ENCODE measurements at places on chromosomes 2 and 18.

GRCh38 chr2:218996937-218997336 lies 3.7 kb upstream of the CRYBA2 start:
- no peak for DNase-seq

GRCh38 chr2:133338224-133338623 lies 230.0 kb downstream of the NCKAP5 start:
- no peak for DNase-seq

- no peak for DNase-seq
These were observed 9.5 kb downstream of the ANO7 start for GRCh38 chr2:241197947-241198346.

DNA sequence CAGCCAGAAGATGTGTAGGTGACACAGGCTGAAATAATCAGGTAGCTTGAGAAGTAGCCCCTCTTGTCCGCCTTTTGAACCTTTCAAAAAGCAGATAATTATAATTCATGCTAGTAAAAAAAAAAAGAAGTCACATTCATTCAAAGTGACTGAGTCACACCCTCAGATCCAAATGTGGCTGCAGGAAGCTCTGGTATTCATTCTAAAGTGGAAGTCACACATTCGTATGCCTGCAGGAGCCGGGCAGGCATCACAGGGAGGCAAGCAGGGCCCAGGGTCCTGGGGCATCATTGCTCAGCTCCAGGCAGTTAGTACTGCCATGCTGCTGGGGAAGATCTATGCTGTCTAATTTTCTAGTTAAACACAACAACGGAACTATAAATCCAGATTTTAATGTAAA lies 21.7 kb upstream of the RAB11FIP5 start:
- no peak for DNase-seq

GRCh38 chr2:191894681-191895147 lies 47.8 kb upstream of the CAVIN2 start:
- DNase-seq = no peak

- DNase-seq = no peak
These were observed 235.4 kb downstream of the TXNL1 start for GRCh38 chr18:56402872-56403516.

GRCh38 chr18:13564579-13564978 lies 161.8 kb downstream of the FAM210A start:
- DNase-seq = no peak

DNA sequence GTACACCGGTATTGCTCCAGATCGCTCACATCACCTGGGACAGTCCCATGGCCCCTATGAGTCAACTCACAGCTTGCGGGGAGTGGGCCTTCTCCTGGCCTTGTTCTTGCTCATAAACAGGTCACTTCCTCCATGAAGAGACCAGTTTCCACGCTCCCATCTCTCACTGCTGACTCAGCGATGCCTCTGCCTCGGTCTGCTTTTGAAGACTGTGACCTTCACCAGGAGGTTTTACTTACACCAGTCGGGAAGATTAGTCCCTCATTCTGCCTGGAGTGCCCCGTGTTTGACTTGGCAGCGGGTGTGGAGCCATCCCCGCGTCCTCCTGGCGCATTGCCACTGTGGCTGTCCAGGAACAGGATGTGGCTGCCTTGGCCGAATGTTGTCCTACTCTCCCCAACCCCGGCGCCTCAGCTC lies 159.8 kb downstream of the RHBDD1 start:
- no peak for DNase-seq

GRCh38 chr18:58520969-58521368 lies 107.9 kb downstream of the ALPK2 start:
- no peak for DNase-seq

- no peak for DNase-seq
These were observed 321.4 kb downstream of the IRS1 start for GRCh38 chr2:226478109-226478809.

DNA sequence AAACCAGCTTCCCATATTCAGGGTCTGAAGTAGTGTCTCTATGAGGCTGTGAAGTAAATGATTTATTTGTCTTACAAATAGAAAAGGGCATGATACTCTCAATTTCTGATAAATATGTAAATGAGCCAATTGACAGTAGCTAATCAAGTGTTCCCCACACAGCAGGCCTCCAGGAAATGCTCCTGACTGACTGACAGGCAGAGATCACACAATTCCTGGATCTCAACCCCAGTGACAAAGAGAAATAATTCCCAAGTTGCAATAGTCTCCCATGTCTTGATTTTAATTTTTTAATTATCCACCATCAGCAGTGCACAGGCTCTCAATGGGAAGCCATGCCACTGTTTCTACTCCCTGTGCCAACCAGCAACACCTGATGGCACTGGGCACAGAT lies 390.4 kb downstream of the SOX11 start:
- no peak for DNase-seq

DNA sequence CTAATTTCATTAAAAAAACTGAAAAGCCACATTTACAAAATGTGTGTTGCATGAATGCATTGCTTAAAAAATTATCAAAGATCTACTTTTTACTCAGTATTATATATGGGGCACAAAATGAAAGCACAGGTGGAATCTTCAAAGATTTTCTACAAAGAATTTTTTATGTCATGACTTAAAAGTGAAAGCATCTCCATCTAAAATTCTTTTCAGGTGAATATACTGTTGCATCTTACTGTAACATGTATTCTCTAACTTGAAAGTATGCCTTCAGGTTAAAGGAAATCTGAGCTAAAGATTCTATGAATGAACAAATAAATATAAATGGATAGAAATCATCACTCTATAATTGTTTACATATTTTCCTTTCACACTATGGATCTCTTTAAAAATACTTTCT lies 66.8 kb upstream of the WDR75 start:
- no peak for DNase-seq

DNA sequence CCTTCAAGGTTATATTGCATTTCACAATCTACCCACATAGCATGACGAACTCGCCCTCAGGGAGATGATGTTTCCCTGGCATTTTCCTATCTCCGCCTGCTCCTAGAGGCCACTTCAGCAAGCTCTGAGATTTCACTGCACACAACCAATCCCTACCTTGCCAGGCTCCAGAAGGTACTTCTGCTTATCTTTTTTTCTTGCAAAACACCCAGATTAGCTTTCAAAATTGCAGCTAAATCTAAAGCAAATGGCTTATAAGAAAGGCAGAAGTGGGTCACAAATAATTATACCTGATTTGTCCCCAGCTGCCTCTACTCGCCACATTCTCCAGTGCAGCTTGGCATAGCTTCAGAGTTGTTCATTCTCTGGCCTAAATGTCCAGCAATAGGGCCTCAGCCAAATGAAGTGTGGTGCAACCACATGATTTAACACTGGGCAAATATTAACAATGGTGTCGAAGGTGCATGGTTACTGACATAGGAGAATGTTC lies 32.4 kb upstream of the MRPL19 start:
- no peak for DNase-seq

- DNase-seq = no peak
These were observed 47.1 kb downstream of the GPR39 start for GRCh38 chr2:132463719-132464118.

- peak; percentile 47 for DNase-seq
These were observed 4.9 kb upstream of the PDCD1 start for GRCh38 chr2:241863536-241863954.

GRCh38 chr18:59517446-59518165 lies 158.5 kb upstream of the LMAN1 start:
- DNase-seq = no peak
